GM03348 (cell line): ENCODE measurements at places on chromosomes 11 and 22.

DNA sequence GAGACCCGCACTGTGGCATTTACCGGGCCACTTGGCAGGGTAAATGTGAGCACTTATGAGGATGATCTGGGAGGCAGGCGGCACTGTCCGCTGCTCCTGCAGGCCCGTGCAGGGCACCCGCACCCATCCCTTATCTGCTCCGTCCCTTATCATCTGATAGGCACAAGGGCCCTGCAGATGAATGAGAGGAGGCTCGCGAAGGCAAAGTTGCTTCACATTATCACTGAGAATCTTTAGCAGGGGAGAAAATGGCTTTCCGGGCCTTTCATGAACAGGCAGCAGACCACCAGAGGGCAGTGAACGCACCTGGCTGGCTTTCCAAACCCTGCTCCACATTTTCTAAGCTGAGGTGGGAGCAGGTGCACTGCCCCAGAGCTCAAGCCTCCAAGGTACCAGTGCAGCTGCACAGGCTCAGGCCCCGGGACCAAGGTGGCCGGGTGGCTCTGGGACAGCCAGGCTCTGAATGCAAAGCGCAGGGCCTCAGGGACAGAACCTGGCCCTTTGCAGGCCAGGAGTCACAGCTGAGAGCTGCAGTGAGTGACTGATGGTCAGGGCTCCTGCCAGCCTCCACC is 165.6 kb downstream of the SHANK2 start:
- DNase-seq, result peak; percentile 36

DNA sequence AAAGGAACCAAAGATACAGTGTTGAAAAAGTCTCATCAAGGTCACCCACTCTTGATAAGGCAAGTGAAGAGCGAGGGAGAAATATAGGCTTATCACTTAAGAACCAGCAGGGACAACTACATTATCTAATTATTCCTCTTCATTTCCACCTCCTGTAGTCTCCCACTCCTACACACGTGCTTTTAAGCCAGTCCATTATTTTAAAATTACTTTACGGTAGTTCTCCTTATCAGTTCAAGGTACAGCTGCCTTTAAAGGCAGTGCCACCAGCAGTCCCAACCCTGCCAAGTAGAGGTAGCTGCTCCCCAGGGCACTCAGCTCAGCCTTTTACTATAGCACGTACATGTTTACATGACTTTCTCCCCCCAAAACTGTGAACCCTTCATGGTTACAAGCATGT is 161.5 kb upstream of the BLID start:
- no peak for DNase-seq

DNA sequence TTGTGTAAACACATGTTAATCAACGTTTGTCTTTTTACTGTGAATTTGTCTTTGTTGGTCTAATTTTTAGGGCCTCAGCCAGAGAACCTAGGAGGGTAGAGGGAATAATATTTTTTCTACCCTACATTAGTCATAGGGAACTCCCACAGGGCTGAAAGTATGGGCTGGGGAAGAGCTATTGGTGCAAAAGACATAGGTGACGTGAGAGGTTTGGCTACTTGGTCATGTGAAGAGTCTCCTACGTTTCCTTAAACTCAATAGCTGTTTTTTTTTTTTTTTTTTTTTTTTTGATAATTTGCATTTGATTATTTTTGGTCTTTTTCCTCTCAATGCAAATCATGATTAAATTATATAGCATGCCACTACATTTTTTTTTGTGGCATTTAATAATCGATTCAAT is 15.9 kb upstream of the MMP7 start:
- DNase-seq, result no peak

GRCh38 chr11:117005758-117006157 is 92.5 kb downstream of the SIK3 start:
- no peak for DNase-seq

DNA sequence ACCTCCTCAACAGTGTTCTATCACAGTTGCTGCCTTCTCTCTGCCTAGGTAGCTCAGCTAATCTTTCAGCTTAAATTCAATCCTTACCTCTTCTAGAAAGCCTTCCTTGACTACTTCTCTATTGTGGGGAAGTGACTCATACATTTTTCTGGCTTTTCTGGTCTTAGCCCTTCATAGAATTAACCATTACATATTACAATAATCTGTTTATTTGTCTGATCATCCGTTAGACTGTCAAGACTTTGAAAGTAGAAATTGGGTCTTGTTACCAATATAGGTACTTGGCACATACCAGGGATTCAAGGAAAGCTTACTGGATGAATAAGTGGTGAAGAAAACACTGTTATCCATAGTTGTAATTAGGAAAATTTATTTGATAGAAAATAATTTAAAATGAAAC is 89.6 kb downstream of the FANCF start:
- peak; percentile 6 for DNase-seq

GRCh38 chr11:100119176-100119575 is 567.9 kb upstream of the ARHGAP42 start:
- DNase-seq, result no peak

- no peak for DNase-seq
Observed at GRCh38 chr22:44396021-44396726, 83.4 kb upstream of the SHISAL1 start.

- DNase-seq, result no peak
Observed at GRCh38 chr11:72135891-72136683, 562 bp downstream of the FOLR3 start.

DNA sequence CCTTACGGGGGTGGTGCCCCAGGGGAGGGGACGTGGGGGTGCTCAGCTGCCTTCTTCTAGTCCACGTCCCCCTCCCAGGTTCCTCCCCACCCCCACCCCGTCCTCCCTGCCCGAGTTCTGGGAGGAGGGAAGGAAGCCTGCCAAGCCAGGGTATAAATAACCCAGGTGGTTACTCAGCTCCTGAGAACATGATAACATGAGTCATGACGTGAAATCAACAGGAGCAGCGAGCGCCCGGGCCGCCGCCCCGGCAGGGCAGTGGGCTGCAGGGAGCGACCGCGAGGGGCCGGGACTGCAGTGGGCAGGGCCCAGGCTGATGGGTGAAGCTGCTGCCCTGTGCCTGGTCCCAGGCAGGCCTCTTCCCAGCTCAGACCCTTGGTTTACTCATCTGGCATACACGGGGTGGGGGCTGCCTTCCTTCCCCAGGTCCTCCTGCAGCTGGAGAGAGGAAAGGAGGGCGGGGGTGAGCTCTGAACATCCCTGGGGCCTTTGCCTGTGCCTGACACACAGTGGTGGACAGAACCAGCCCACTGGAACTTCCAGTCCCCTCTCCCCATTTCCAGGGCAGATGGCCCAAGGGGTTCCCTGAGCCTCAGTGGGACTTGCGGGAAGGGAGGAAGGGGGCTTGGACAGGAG is 8.8 kb upstream of the PDGFB start:
- DNase-seq, result peak; percentile 82

GRCh38 chr11:40688369-40688768 is 771.1 kb downstream of the LRRC4C start:
- no peak for DNase-seq

DNA sequence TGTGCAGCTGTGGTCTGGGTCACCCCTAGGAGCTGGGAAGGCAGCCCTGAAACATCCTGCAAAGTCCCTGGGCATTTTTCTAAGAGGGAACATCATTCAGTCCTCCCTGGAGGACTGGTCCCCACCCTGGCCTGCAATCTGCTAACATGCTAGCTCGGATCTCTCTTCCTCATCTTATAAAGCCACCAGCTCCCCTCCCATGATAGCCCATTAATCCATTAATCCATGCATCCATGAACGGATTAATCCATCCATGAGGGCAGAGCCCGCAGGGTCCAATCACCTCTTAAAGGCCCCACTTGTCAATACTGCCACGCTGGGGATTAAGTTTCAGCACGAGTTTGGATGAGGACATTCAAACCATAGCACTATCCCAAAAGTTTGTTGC is 12.1 kb downstream of the PRG3 start:
- no peak for DNase-seq

- no peak for DNase-seq
Observed at GRCh38 chr11:46498968-46499367, 94.9 kb downstream of the AMBRA1 start.

GRCh38 chr11:128692753-128693415 is 988 bp upstream of the FLI1 start:
- DNase-seq, result peak; percentile 81

GRCh38 chr11:112588252-112588694 is 327.6 kb upstream of the PLET1 start:
- DNase-seq, result peak; percentile 88

- peak; percentile 90 for DNase-seq
Observed at GRCh38 chr11:69640995-69641581, at the start of gene CCND1. TSS of gene CCND1 (plus strand) at chr11:69641156. CDS start at chr11:69641314, 158 bp downstream.

DNA sequence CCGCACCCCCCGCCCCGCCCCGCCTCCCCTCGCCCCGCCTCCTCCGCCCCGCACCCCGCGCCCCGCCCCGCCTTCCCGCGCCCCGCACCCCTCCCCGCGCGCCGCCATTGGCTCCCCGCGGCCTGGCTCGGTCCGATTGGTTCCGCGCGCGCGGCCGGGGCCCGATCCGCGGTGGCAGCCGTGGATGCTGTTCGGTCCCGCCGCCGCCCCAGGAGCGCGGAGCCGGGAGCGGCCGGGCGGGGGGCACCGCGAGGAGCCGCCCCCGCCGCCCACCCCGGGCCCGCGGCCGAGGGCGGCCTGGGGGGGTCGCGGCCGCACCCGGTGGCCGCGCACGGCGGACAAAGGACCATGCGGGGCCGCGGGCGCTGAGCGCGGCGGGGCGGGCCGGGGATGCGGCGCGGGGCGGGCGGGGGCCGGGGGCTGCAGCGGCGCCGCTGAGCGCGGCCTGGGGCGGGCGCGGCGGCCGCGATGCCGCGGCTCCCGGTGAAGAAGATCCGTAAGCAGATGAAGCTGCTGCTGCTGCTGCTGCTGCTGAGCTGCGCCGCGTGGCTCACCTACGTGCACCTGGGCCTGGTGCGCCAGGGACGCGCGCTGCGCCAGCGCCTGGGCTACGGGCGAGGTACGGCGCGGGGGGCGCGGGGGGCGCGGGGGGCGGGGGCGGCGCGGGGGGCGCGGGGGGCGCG is at the start of gene B4GALNT4:
Gene B4GALNT4, plus strand, starts transcription at position 164 of the 683 bp plus-strand sequence. Its CDS starts 305 bp downstream, at position 469.
- peak; percentile 79 for DNase-seq

- DNase-seq, result peak; percentile 42
Observed at GRCh38 chr11:9263840-9264315, 1.3 kb downstream of the DENND5A start.

DNA sequence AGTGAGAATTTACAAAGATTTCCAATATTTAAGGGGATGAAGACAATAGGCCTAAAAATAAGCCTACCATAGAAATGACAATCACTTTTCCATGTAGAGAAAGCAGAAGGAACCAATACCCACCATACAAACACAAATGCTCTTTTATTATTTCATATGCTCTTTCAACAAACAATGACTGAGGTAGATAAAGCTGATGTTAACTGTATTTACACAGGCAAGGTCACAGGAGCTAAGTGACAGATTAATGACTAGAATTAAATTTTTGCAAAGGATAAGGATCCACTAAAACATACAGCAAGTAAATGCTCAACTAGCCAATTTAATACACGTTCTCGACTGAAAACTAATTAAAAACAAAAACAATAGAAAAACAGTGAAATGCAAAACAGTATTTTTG is 34.2 kb downstream of the PICALM start:
- DNase-seq, result no peak

GRCh38 chr11:92137747-92138146 is 86.9 kb upstream of the FAT3 start:
- DNase-seq, result no peak

GRCh38 chr11:34830648-34831047 is 85.5 kb downstream of the APIP start:
- no peak for DNase-seq

DNA sequence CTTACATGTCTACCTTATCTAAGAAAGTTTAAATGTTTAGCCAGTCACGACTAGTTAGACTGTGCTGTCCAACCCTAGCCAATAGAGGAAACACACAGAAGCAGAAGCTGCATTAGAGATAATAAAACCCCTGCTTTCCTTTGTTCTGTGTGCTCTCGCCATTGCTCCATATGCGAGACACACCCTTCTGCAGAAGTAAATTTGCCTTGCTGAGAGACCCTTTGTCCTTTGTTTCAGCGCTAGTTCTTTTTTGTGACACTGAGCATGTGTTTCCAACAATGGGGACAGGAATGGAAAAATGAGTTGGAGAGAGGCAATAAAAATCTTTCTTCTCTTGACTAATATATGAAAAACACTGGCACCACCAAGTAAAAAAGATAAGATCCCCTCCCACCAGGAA is 18.1 kb upstream of the MS4A4E start:
- no peak for DNase-seq

DNA sequence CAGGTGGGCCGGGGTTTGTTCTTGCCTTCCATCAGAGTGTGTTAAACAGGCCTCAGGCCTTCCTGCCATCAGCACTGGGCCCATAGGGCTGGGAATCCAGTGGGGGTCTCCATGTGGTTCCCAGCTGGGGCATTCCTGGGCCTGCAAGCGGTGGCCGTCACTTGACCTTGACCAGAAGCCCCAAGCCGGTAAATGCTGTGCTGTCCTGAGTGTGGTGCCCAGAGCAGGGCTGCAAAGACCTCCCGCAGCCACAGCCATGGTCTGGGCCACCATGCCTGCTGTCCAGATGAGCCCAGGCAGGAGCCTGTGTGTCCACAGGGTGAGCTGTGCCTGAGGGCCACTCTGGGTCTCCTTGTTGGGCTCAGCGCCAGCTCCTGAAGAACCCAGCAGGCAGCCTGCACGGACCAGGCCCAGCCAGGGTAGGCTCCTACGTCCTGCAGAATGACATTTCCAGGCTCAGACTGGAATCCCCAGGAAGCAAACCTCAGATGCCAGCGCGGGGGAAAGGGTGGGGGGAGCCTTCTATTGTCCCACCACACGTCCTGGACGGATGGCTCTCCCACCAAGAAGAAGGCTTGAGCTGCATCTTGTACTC is 117.3 kb downstream of the KCNQ1OT1 start:
- no peak for DNase-seq

DNA sequence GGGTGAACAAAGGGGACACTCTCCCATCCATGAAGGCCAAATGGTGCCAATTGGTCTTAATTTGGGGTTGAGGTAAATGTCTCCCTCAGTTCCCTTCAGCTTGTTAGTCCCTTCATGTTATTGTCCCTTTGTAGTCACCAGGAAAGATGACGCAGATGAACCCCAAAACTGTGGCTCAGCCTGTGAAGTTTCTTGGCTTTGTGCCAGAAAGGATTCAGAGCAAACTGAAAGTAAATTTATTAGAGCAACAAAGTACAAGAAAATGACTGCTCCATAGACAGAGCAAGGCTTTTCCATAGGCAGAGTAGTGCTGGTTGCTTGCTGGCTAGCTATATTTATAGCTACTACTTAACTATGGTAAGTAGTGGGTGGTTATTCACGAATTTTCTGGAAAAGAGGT is 16.7 kb downstream of the OR4C3 start:
- DNase-seq, result no peak

- peak; percentile 14 for DNase-seq
Observed at GRCh38 chr11:104917271-104918112, 19.2 kb upstream of the CASP12 start.

DNA sequence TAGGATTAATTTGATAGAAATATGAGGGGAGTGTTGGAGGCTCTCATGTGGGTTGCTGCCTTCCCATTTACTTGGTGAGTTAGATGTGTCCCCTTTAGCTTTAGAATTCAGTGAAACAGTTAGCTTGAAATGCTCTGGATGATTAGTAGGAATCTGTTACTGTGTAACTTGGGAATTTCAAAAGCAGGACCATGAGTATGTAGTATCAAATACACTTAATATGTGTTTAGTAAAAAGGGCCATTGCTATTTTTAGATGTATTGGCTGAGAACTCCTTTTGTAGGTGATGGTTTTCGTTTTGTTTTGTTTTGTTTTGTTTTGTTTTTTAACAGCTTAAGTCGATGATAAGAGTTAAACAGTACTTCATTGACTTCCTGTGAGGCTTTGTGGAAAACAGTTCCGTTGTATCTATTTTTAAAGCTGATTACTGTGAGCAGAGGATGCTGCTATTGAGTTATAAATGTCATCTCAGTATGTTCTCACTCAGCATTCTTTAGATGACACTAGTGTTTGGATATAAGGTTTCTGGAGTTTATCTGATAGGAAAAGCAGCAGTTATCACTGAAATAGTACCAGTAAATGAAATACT is 53.5 kb downstream of the MCAM start:
- DNase-seq, result no peak
